ENCODE measurements at places on chromosomes 2 and 18.

DNA sequence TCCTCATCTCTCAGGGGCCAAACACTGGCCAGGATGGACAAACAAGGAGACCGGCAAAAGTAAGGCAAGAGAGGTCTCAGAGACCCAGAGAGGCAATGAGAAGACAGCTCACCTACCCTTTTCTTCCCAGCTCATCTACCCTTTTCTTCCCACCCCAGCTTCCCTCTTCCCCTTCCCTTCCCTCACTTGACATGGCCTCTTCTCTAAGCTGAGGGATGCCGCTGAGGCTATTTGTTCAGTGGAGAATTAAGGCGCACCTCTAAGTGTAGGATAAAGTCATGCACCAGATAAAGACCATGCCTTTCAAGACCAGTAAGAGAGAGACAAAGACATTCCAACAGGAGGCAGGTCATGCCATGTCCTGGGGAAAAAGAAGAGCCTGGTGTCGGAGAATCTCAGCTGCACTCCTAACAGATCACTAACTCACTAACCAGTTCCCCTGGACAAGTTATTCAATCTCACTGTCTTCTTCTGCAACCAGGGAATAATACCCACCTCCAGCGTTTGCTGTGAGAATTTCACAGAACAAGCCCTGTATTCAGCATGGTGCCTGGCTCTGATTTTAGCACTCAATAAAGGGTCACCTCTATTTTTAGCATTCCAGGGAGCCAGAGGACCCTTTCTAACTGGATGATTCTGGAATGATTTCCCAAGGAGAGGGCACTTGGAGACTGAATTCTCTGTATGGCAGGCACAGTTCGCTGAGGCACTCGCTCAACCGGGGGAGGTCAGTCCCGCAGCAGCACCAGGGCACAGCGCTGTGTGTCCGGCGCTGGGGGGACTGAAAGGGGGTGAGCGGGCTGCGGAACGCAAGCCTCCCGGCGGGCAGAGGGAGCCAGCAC lies 3.0 kb upstream of the FOSL2 start:
- no peak for DNase-seq

- DNase-seq, result no peak
These were observed 34.6 kb upstream of the SP9 start for GRCh38 chr2:174300114-174300513.

DNA sequence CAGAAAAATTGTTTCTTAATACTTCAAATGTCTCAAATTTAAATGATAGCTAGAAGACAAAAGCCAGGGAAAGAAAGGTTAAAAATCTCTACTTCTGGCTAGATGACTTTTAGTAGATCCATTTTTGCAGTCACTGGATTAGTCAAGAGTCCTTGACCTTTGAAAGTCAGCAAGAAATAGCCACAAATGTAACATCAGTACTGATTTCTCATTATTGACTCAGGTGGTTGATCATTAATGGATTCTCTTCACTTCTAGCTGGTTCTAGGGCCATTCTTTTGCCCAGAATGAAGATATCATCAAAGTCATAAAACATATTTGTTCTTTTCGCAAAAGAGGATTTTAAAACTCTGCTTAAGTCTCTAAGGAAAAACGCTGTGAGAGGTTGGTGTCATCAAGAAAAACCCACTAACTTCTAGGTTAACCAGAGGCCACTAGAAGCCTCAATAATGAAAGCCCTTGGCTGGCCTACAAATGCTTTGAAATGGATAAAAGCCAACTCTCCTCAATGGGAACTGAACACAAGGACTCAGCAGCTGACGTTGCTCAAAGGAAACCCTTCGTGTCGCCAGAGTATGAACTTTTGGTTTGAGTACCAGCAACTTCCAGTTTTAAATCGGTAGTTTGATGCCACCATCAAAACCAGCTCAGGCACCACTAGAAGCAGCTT lies 66.3 kb downstream of the IRS1 start:
- DNase-seq, result no peak

DNA sequence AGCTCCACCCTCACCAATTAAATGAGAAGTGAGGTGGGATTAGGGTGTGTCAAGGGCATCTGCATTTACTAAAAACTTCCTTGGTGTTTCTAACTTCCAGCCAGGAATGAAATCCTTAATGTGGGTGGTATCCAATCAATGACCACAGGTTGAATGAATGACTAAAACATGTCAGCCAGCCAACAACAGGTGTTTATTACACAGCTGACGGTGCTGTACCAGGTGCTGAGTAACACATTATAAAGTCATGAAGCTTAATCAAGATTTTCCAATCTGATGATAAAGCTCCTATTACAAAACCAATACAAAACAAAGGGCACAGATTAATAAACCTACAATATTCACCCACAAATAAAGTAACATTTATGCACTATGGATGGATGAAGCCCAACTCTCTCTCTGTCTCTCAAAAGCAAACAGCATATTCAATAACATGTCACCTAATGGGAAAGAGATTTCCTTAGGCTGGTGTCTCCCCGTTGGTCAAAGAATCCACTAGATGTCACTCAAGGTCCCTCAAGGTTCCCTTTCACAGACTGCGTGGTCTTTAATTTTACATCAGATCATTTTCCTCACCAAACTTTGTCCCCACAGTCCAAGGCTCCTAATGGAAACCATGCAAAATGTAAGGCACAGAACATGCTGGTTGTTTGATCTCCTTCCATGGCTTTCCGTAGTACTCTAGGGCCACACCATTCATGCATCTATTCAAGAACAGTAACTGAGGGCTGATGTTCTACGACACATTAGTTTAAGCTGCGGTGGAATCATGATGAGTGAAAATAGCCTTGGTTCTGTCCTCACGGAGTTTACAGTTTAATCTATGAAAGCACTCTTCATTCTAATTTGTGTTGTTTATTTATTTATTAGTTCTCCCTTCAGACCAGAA lies 6.4 kb upstream of the PTPN4 start:
- no peak for DNase-seq

DNA sequence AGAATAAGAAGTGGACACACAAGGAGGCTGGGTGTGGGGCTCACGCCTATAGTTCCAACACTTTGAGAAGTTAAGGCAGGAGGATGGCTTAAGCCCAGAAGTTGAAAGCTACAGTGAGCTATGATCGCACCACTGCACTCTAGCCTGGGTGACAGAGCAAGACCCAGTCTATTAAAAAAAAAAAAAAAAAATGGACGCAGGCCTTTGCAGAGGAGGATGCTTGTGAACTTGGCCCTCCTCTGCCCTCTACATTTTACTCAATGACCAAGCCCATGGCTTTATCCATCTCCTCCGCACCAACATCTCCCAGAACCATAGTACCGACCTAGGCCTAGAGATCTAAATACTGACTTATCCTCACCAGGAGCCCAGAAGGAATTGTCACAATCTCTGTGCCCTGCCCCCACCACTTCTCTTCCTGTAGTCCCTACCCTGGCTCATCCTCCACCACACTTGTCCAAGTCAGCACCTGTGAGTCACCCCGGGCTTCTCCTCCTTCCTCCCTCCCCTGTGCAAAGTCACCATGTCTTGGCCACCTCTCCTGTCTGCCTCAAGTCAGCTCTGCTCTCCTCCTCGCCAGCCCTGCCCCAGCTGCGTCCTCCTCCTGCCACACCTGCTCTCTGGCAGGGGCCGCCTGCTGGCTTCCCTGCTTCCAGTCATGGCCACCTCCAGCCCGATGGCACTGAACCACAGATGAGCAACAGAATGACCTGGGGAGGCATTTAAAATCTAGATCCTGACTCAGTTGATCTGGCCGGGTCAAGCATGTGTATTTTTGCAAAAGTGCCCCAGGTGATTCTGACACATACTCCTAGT lies 35.8 kb upstream of the ASPRV1 start:
- no peak for DNase-seq

Data from SW 1271 (cell line).